ENCODE measurements at places on chromosomes 7 and 10. TPM values are rescaled to one million over a fixed set of nuclear protein-coding genes. Genes with fewer than 3 reads are reported as not detected.

DNA sequence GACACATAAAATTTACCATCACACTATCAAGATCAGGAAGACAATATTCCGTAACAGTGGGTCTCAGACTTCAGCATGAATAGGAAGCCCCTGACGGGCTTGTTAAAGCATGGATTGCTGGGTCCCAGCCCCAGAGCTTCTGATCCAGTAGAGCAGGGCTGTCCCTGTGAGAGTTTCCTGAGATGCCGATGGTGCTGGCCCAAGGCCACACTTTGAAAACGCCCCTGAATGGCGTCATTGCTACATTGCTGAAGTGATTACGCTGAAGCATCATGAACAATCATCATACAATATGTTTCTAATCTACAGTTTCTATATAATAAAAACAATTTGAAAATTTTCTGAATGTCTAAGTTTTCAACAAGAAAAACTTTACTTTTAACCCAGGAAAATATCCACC is 38.0 kb upstream of the TMEM72 start:
- no peaks in the 10 kb centered on the region for H3K4me1 ChIP-seq
- H3K4me3 ChIP-seq: no peak overlapping the region
- H3K27ac ChIP-seq: no peak overlapping the region
- H3K27me3 ChIP-seq: no peaks in the 10 kb centered on the region
- DNase-seq: no peak

NAPEPLD gene
- 8.7 TPM for total RNA-seq

DNA sequence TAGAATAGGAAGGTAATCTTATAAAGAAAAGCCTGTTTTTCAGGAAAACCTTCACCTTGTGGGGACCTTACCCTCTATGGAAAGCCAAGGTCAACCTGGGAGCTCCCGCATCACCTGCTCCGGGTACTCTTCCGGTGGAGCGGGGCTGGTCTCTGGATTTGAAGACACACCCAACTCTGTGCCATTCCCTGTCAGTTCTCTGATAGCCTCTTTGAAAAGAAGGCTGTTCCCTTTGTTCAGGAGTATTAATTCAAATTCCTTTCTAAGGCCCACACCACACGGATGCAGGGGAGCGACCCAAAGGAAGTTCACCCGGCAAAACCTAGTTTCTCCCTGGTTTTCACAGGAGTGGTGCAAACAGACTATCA is 10.7 kb downstream of the CTBP2 start:
- H3K27ac ChIP-seq: peak overlapping the region; percentile 54
- peaks cover 66% of the 10 kb centered on the region for H3K4me1 ChIP-seq
- DNase-seq: no peak
- no peak overlapping the region for H3K4me3 ChIP-seq

DNA sequence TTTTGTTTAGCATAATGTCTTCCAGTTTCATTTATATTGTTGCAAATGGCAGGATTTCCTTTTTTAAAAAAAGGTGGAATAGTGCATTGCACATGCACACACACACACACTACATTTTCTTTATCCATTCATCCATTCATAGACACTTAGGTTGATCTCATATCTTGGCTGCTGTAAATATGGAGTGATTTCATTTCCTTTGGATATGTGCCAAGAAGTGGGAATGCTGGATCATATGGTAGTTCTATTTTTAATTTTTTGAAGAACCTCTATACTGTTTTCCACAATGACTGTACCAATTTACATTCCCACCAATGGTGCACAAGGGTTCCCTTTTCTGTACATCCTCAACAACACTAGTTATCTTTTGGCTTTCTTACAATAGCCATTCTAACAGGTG is 68.9 kb downstream of the EBLN1 start:
- H3K27ac ChIP-seq: no peak overlapping the region
- H3K4me3 ChIP-seq: no peak overlapping the region
- H3K4me1 ChIP-seq: no peaks in the 10 kb centered on the region
- peak; percentile 10 for DNase-seq
- no peaks in the 10 kb centered on the region for H3K36me3 ChIP-seq
- no peaks in the 10 kb centered on the region for H3K27me3 ChIP-seq

- peaks cover 62% of the 10 kb centered on the region for H3K36me3 ChIP-seq
- no peak overlapping the region for H3K4me3 ChIP-seq
- no peak for DNase-seq
- no peaks in the 10 kb centered on the region for H3K27me3 ChIP-seq
Measured at GRCh38 chr10:124987788-124988187, 45.9 kb downstream of the ZRANB1 start.

DNA sequence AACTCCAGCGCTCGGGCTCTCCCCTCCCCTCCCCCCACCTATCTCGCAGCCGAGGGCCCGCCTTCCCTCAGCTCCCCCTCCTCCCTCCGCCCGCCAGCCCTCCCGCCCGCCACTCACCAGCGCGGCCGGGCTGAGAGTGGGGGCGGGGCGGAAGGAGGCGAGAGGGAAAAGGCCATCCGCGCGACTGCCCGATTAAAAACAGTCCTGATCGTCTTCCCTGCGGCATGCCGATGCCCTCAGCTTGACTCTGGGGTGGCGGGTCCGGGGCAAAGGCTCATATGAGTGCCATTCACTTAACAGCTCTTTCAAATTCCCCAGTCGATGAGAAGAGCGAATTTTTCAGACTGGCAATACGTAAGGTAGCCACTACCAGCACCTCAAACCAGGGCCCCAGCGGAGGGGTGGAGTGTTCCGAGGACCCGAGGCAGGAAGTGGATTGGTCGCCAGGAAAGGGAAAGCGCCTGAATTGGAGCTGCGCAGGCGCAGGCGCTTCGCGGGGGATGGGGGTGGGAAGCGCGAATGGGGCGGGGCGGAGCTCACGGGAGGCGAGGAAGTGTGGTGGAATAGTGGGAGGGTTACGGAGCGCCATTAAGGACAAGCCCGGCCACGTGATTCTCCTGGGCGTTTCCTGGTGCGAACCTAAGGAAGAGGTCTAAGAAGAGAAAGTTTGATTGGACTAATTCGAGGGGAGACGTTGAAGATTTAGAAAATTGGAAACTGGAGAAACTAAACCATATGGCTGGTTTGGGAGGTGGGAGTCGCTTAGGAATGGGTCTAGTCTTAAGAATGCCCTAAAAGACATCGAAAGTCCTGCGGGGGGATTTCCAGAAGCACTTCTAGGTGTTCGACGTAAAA is at the start of gene UPF2:
Gene UPF2 (minus strand): TSS at position 13 of the 855 bp plus-strand sequence. CDS start 7,386 bp downstream, outside the sequence.
- H3K36me3 ChIP-seq: no peaks in the 10 kb centered on the region
- peak within 1 kb of the TSS; percentile 100 for H3K27ac ChIP-seq
- peaks cover 11% of the 10 kb centered on the region for H3K4me1 ChIP-seq
- H3K4me3 ChIP-seq: peak within 1 kb of the TSS; percentile 95
- DNase-seq: peak; percentile 97

GRCh38 chr7:89312551-89312950 is 517.0 kb upstream of the TEX47 start:
- H3K4me1 ChIP-seq: no peaks in the 10 kb centered on the region
- H3K27me3 ChIP-seq: no peaks in the 10 kb centered on the region
- H3K4me3 ChIP-seq: no peak overlapping the region
- no peak for DNase-seq

GRCh38 chr7:23915236-23915635 is 205.2 kb downstream of the STK31 start:
- no peak overlapping the region for H3K27ac ChIP-seq
- H3K36me3 ChIP-seq: no peaks in the 10 kb centered on the region
- no peak overlapping the region for H3K4me3 ChIP-seq
- no peak for DNase-seq
- no peaks in the 10 kb centered on the region for H3K4me1 ChIP-seq
